ENCODE measurements at places on chromosomes 13 and 19.

- DNase-seq: no peak
These were observed 404.5 kb downstream of the GPC5 start for GRCh38 chr13:91802957-91803356.

DNA sequence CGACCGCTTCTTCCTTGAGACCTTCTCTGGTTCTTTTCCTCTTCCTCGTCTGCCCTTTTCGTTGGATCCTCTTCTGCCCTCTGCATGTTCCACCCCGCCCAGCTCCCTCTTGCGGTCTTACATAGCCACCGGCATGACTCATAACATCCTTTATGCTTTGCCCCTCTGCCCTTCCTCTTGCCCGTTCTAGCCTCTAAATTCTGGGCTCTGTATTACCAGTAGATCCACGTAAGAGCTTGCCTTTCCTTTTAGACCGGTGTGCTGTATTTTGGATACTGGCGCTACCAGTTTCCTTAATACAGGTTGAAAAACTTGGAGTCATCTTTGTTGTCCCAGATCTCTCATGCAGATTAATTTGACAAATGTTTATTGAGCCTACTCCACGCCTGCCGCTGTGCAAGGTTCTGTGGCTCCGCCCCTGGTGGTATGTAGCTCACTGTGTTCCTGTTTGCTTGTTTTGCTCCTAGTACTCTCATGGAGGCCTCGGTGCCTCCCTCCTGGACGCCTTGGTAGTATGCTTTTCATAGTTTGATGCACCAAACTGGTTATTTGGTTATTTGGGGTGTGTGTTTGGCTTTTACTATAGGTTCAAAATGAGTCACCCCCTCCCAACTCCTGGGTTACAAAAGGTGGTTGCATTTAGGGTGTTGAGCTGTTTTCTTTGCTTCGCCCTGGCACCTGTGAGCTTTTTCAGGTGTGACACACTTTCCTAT, 1.7 kb downstream of the GTF3A start:
- peak; percentile 63 for DNase-seq

DNA sequence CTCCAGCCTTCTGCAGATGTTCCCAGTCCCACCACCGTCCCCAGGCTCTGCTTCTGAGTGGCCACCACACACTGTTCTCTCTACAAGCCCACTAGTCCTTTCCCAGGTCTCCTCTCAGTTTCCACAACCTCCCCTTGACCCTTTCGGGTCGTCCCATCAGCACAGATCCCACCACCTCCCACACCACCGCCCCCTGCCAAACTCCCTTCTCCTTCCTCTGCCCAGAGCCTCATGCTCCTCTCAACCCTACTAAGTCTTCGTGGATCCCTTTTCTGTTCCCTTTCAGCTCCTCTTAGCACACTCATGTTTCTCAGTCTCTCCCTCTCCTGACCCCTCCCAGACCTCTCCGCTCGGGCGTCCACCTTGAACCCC, 1.9 kb downstream of the NAPA start:
- DNase-seq: no peak

GRCh38 chr13:40961214-40961613, 57.9 kb downstream of the ELF1 start:
- DNase-seq: no peak

- DNase-seq: no peak
These were observed 25.3 kb downstream of the POMP start for GRCh38 chr13:28684257-28684656.

DNA sequence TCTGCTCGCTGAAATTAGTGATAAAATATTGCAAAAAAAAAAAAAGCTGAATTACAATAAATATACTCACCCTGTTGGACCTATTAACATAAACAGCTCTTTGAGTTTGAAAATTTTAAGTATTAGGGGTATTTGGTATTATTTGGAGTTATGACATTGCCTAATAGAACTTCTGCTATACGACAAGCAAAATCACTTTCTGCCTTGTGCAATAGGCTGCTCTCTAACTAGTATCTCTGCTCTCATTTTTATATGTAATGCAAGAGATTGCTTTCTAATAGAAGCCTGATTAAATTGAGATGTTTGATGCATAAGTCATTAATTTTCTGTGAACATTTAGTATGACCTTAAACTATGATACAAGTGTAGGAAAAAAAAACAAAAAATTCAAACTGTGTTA, 5.3 kb downstream of the RGS9BP start:
- no peak for DNase-seq

DNA sequence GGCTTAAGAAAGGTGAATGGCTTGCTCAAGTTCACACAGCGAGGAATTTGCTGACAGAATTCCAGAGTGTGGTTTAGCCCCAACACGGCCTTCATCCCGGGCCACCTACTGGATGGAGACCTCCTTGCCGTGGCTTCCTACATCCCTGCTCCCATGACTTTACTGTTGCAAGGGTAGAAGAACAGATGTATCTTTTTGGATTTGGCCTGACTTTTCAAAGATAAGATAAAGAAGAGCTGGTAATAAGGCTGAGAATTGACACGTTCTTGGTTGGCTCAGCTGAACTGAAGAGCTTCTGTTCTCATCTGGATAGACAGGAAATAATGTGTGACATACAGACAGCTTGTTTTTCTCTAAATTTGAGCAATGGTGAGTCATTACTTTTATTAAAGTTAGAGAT, 113.1 kb downstream of the KLF5 start:
- no peak for DNase-seq

- no peak for DNase-seq
These were observed 14.8 kb downstream of the ZNF701 start for GRCh38 chr19:52584736-52585440.

GRCh38 chr19:15107061-15108010, at the start of gene SYDE1:
SYDE1 (plus strand) TSS chr19:15107401; CDS start chr19:15107434, 33 bp downstream.
- DNase-seq: no peak

- DNase-seq: no peak
These were observed 239.4 kb downstream of the DCLK1 start for GRCh38 chr13:35891507-35892441.

GRCh38 chr13:41224113-41225110, 30.0 kb upstream of the KBTBD7 start:
- no peak for DNase-seq

DNA sequence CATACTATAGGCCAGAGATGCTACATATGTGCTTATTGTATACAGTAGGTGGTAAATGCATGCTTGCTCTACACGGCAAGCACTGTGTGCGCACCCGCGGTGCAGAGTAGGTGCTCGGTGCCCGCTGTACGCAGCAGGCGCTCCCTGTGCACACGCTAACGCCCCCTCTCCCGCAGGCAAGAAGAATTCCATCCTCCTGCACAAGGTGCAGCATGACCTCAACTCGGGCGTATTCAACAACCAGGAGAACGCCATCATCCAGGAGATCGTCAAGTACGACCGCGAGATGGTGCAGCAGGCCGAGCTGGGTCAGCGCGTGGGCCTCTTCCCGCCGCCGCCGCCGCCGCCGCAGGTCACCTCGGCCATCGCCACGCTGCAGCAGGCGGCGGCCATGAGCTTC, 17.7 kb downstream of the POLRMT start:
- DNase-seq: no peak

- no peak for DNase-seq
These were observed 197.9 kb upstream of the STARD13 start for GRCh38 chr13:33483471-33483870.

DNA sequence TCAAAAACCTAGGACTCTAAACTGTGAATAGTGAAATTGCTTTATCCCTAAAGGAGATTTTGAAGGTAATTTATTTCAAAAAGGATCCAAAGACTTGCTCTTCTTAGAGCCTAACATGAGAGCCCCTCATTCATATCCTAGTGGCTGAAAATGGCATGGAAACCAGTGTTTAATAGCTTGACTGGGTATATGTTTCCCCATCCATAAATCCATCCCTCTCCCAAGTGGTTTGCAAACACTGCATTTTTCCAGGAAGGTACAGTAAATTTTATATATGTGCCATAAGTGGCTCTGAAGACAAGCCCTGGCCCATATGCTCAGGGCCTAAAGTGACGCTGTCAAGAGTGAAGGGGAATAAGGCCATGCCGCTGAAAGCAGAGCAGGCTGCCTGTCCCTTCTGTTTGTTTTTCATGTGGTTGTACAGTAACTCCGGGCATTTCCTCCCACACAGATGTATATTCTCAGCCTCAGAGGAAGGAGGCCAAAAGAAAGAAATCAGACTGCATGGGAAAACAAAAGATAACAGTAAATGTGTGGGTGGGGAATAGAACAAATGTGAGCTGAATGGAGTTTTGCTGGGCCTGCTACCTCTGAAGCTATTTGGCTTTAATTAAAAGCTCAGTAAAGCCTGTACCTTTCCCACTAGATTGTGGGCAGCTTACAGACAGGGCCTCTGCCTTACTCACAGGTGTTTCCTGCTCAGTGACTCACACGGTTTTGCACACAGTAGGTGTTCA, 181.9 kb downstream of the PCDH9 start:
- no peak for DNase-seq

GRCh38 chr13:100513171-100513570, 75.4 kb downstream of the GGACT start:
- no peak for DNase-seq

- DNase-seq: no peak
These were observed 697.5 kb downstream of the SLITRK1 start for GRCh38 chr13:83184819-83185218.

DNA sequence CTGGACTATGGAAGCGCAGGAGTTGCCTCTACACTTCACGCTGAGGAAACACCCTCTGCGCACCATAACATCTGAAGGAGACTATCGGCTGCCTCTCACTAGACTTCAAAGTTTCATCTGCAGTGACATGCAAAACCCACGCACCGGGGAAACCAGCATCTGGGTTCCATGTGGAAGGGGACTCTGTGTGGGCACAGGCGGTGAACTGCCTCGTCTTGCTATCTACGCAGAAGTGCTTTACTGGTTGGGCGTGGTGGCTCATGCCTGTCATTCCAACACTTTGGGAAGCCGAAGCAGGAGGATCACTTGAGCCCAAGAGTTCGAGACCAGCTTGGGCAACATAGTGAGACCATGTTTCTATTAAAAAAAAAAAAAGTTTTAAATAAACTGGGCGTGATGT, 116.4 kb downstream of the STK24 start:
- no peak for DNase-seq

- DNase-seq: no peak
These were observed 114.3 kb downstream of the DLEU7 start for GRCh38 chr13:50729177-50729576.

DNA sequence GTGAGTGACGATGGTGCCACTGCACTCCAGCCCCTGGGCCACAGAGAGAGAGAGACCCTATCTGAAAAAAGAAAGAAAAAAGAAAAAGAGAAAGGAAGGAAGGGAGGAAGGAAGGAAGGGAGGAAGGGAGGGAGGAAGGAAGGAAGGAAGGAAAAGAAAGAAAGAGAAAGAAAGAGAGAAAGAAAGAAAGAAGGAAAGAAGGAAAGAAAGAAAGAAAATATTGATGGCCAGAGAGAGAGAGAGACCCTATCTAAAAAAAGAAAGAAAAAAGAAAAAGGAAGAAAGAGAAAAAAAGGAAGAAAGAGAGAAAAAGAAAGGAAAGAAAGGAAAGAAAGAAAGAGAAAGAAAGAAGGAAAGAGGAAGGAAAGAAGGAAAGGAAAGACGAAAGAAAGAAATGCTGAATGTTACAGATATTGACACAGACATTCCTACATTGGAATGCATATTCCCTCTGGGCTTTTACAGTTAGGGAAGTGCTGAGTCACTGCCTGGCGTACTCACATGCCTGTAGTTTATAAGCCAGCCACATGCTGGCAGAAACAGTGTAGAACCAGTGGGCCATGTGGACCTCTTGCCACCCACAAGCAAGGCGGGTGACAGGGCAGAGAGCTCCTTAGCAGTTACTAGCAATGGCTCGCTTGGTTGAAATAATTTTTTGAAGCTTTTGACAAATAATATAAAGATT, 34.6 kb upstream of the SLC46A3 start:
- no peak for DNase-seq

DNA sequence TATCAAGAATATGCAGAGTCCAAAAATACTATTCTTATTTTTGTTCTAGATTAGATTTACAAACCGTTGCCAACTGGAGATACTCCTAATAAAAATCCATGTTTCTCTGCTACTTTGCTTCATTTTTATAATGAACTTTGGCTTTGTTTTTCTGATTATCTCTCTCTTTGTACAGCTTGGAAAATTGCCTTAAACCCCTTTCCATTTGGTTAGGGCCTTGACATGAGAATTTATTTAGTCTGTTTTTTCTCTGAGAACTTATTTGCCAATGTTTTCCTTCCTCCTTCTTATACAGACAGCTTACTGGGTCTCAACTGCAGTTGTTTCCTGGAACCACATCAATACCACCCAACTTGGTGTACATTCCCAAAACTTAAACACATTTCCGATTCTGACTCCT, 555.4 kb downstream of the SLITRK6 start:
- no peak for DNase-seq

- no peak for DNase-seq
These were observed 16.4 kb upstream of the IGFL1 start for GRCh38 chr19:46213156-46213555.

DNA sequence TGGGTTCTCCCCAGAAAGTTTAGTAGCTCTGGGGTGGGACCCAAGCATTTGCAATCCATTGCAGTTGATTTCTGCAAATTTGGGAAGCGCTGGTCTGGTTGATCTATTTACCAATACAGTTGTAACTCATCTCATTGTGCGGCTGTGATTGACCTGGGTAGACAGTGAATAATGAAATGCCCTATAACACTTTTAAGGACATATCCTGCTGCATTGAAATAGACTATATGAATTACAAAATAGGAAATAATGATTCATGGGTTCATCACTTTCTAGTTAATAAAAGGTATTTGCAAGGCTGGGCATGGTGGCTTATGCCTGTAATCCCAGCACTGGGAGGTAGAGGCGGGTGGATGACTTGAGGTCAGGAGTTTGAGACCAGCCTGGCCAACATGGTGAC, 59.0 kb upstream of the FARP1 start:
- no peak for DNase-seq

DNA sequence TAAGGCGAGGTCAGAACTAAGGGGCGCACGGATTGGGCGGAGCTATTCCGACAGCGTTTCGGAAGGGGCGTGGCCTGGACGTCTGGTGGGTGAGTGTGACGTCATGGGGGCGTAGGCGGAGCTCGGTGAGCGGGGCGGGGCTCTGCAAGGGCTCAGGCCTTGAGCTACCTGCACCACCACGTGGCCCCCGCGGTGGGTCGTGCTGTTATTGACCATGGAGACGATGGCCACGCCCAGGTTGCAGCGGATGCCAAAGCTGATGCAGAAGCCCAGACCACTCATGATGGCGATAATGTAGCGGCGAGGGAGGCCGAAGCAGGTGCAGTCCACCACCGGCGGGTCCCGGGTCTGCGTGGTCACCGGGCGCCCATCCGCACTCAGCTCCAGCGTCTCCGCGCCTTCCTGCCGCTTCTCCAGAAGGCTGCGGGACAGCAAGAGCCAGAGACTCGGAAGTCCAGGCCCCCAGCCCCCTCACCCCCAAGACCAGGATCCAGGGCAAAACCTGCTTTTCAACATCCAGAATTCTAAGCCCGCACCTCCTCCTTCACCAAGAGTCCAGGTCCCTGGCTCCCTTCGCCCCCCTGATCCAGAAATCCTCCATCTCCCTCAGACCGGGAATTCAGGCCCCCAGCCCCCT, 4.8 kb downstream of the SLC17A7 start:
- no peak for DNase-seq
